ENCODE measurements at places on chromosomes 13 and 19. TPM values are rescaled to one million over a fixed set of nuclear protein-coding genes. Genes with fewer than 3 reads are reported as not detected.
A peak's percentile ranks its signal among the peaks of the same experiment; 100 is the strongest.

- no peak for DNase-seq
Observed at GRCh38 chr13:55341891-55342290, 1798.8 kb upstream of the PRR20A start.

GRCh38 chr19:33252971-33253370 is 27.3 kb upstream of the SLC7A10 start:
- no peak for DNase-seq

DNA sequence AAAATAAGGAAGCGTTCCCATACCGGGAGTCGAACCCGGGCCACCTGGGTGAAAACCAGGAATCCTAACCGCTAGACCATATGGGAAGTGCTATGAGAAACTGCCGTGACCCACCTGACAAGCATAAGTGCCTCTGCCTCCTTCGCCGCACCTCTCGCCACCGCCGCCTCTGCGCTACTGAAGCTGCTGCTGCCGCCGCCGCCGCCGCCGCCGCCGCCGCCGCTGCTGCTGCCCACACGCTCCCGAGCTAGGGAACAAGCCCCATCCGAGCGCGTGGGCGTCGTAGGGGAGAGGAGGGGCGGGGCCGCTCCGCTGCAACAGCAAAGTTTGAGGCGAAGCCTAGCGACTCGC is 610 bp upstream of the WBP4 start:
- peak; percentile 80 for DNase-seq

GRCh38 chr19:9808855-9809824 is 9.7 kb downstream of the FBXL12 start:
- no peak for DNase-seq

- DNase-seq, result peak; percentile 41
Observed at GRCh38 chr19:53365899-53366493, 491 bp downstream of the ZNF525 start.

TEX29 gene
- 0.64 TPM for total RNA-seq
